OCI-M1 (cell line): ENCODE measurements at places on chromosomes 5 and 9.

- peak; percentile 21 for DNase-seq
Observed at GRCh38 chr5:157890836-157891597, 32.1 kb upstream of the CLINT1 start.

- no peak for DNase-seq
Observed at GRCh38 chr5:55402199-55402598, 94.4 kb downstream of the MTREX start.

- peak; percentile 27 for DNase-seq
Observed at GRCh38 chr5:150155258-150156026, at the start of gene PDGFRB. Gene PDGFRB (minus strand): TSS chr5:150155845. CDS start chr5:150137047, 18,798 bp downstream.

DNA sequence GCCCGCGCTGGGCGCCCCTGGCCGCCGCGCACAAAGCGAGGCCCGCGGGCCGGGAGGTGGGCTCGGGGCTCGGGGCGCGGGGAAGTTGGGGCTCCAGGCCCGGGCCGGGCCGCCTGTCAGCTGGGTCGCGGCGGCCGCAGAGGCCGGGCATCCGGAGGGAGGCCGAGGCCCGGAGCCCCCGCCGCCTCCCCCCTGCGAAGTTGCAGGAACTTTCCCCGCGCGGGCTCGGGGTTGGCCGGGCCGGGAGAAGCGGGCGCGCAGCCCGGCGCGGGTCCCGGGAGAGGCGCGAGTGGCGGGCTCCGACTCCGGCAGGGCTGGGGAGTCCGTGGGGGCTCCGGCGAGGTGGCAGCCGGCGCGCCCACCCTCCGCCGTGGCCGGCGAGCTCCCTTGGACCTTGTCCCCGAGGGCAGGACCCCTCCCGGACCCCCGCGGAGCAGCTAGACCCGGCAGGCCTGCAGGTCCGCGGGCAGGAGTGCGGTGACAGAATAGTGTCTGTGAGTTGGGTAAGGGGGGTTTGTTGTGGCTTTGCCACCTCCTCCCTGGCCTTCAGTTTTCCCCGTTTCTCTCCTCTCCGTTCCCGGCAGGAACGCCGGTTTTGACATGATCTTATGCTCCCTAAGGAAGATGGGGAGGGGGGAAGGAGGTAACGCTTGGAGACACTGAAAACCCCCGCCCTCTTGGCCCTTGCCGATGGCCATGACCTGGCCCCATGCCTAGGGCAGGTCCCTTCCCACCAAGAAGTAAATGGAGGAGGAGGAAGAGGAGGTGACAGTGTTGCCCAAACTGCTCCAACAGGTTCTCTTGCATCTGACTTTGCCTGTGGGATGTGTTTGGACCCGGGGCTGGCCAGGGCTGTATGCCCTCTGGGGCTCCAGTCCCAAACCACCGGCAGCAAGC is 942 bp downstream of the PHF2 start:
- no peak for DNase-seq

GRCh38 chr5:129622531-129622930 is 125.4 kb upstream of the MINAR2 start:
- DNase-seq = no peak

DNA sequence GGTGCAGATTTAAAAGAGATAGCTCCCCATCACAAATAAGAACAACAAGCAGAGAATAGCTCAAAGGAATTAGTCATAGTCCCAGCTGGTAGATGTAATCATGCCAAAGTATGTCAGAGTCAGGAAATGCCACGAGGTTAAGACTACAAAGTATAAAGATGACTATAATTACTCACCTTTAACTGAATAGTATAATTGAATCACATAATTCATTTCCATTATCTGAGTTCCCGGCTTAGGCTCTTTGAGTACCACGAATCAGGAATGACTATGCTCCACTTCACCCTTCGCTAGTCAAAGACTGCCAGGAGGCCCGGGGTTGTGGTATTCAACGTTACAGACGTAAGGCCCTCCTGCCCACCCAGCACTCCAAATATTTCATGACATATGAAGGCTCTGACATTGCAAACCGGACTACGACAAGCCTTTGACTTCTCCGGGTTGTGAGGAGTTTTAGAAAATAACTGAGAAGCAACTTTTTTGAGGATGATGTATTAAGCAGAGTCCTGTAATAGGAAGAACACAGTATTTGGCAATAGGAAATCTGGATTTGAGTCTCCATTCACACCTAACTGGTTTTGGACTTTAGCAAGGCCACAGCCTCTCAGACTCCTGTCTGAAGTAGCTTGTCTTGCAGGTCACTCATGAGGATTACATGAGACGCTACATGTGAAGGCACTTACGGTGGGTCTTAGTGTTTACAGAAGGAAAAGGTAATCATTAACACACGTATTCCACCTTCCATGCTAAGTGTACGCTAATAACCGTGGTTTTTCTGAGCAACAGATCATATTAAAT is 64.6 kb downstream of the ENC1 start:
- no peak for DNase-seq

- DNase-seq = no peak
Observed at GRCh38 chr9:16202221-16202620, 649.4 kb downstream of the CCDC171 start.

- DNase-seq = no peak
Observed at GRCh38 chr9:107280543-107280942, 2.5 kb upstream of the RAD23B start.
